ENCODE measurements at places on chromosomes 16 and 17.
A peak's percentile ranks its signal among the peaks of the same experiment; 100 is the strongest.

- DNase-seq = no peak
Observed at GRCh38 chr17:4161192-4161966, 18.4 kb downstream of the CYB5D2 start.

- DNase-seq = no peak
Observed at GRCh38 chr17:17865035-17865434, 28.2 kb upstream of the SREBF1 start.

- DNase-seq = no peak
Observed at GRCh38 chr17:9707948-9708347, 62.6 kb downstream of the USP43 start.

DNA sequence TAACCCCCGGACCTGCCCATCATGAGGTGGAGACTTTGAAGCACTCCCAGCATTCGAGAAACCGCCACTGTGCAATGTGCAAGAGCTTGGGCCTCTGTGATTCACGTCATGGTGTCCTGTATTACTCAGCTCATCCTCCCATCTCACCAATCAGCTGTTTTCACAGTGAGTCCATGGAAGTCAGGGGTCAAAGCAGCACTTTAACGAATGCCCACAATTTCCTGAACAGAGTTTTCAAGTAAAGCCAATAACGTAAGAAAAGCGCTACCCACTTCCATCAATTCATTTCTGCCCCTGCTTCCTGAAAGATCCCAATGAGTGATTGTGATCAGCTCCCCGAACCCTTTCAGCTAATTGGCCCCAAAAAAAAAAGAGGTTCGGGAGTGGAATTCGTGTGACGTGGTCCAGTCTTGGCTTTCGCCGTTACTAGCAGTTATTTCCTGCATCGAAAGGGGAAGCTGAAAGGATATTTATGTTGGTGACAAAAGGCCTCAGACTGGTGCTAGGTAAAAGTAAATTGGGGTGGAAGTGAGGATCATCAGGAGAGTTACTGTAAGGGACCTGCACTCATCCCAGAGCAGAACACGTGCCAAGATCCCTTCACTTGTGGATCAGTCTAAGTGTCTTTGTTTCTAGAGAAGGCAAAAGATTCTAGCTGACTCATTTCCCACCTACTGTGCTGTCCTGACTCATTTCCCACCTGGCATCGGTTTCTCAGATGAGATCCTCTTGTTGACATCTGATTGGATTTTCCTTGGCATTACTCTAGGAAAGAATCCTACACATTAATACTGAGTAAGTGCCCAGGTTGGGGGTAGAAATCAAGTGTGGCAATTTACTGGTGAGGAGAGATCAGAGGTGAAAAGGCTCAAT, 136.7 kb upstream of the NUDT7 start:
- DNase-seq = no peak

GRCh38 chr16:65947951-65948350, 418.5 kb upstream of the CDH5 start:
- DNase-seq = peak; percentile 35

DNA sequence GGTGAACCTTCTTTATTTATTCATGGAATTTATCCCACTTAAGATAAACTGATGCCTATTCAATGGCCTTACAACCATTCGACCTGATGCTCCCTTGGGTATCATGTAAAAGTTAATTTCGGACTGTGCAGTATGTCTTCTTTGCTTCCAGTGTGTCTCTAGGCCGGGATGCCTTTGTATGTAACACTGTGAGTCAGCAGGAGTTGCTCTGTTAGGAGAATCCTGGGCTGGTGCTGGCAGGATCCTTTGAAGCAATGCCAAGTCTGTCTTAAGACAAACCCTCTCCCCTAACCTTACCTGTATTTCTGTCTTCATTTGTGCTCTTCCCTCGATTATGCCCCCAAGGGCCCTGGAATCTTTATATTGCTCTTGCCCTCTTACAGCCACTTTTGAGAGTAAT, 37.9 kb upstream of the ABCA8 start:
- no peak for DNase-seq

DNA sequence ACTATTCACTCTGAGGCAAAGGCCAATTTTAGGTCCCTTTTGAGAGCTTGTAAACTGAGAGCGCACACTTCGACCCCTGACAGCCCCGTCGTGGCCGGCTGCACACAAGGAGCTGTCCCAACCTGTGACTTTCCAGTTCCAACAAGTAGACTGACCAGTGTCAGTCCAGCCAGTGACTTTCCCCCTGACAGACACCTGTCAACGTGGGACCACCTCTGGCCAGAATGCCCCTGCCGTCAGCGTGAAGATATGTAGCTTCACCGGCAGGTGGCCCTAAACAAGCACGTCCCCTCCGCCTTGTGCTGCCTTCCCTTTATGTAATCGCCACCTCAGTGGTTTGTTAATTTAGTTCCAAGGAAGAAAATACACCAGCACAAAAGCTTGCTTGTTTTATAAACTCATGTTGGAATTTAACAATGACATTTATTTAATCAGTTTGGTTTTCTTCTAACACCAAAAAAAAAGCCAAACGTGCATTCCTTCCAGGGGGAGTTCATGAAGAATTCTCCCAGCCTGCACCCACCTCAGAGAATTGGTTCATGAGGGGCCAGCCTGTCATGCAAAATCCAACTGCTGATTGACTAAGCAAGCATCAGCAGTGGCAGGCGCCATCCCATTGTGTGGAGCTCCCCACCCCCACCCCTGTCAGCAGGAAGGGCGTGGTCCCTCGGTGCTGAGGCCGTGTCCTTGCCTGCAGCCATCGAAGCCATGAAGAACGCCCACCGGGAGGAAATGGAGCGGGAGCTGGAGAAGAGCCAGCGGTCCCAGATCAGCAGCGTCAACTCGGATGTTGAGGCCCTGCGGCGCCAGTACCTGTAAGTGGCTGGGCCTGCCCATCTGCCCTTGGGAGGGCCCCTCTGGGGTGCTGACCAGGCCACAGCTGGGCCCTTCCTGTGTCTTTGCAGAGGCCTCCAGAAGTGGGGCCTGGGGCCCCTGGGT, 33.9 kb downstream of the PLD6 start:
- DNase-seq = no peak

DNA sequence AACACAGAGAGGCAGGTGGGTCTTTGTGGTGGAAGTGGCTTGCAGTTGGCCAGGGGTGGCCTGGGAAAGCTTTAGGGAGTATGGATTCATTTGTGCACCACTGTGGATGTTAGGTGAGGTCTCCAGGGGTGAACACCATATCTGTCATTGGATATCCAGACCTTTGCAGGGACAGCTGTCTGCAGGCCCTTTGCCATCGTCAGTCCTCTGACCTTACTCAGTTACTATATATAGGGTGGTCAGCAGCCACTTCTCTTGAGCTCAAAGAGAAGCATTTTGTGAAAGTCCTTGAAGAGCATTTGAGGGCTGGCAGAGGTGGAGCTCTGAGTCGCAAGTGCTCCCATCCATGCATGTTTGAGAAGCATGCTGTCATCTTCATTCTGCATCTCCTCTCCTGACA, 40.4 kb downstream of the TMEM11 start:
- DNase-seq = no peak

DNA sequence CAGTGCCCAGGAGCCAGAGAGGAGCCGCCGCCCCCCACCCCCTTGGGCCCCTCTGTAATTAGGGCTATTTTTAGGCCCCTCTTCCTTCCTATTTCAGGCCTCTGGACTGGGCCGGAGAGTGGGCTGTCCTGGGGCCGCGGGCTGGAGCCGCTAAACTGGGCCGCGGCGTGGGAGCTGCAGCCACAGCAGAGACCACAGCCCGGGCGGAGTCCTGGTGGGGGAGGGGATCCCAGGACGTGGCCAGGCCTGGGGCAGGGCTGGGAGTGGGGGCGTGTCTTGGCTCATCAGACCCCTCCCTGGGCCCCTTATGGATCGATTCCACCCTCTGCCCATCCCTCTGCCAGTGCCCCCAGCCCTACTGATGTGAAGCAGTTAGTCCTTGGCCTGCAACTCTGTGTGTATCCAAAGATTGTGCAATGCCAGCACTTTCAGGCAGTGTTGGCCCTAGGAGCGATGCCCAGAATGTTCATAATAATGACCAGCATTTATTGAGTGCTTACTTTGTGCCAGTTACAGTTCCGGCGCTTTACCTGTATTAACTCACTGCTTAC, 15.0 kb upstream of the TAC4 start:
- DNase-seq = no peak

DNA sequence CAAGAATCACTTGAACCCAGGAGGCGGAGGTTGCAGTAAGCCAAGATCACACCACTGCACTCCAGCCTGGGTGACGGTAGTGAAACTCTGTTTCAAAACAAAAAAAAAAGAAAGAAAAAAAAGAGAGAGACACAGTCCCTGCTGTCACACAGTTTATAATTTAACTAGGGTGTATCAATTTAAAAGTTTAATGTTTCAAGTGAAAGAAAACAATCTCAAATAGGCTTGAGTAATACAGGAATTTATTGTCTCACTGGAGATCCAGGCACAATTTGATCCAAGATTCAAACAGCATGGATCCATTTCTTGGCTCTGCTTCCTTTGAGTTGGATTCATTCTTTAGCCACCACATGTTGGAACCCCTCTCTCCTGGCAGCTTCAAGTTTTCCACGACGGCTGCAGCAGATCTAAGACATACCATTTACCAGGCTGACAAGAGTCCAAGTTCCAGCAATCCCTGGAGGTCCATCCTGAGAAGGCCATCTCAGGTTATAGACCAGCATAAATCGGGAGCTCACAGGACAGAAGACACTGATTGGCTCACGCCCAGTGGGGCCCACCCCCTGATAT, 97.5 kb downstream of the YPEL2 start:
- DNase-seq = no peak

DNA sequence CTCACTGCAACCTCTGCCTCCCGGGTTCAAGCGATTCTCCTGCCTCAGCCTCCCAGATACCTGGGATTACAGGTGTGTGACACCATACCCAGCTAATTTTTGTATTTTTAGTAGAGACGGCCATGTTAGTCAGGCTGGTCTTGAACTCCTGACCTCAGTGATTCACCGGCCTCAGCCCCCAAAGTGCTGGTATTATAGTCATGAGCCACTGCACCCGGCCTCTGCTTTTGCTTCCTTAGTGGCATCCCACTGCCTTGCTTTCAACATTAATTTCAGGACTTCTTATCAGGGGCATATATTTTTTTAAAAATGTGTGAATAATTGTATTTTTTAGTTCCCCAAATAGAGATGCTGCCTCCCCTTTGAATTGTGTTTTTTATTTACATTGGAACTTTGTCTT, 98.8 kb downstream of the SYCE1L start:
- no peak for DNase-seq

DNA sequence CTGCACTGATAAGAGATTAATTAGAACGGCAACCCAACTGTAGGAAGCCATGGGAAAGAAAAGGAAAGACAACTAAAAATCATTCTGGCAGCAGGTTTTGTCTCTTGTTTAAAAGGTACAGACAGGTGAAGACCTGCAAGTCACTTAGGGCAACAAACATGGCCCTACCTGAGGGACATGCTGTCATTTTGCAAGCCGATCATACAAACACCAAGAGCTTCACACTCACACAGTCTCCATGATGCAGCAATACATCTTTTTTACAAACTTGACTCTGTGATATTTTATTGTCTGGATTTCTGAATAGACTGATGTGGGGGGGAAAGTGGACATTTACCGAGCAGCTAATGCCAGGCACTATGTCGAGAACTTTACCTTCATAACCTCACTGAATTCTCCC, 101.8 kb downstream of the PARN start:
- no peak for DNase-seq

DNA sequence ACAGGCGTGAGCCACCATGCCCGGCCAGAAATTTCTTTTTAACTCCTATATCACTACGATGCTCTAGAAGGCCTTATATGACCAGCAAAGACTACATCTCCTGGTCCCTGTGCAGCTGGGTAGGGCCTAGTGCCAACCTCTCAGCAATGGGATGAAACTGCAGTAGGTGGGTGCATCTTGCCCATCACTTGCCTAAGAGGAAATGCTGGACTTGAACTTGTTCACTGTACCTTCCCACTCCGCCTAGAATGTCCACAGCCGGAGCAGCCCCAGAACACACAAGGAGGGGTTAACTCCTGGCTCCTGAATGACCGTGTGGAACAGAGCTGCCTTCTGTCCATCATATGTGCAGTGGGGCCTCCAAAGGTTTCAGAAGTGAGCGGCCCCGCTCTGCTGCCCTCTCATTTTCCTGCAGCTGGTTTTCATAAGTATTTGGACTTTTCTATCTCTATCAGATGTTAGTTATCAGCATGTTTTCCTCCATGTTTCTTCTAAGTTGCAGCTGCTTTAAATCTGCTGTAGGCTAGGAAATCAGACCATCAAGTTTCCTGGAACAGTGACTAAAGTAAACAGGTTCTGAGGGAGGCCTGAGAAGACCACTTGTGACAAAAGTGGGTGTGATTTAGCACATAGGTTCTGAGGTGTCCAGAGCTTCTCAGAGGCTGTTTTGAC, 52.5 kb downstream of the WSB1 start:
- no peak for DNase-seq
